ENCODE measurements at places on chromosomes 1 and 21.
A peak's percentile ranks its signal among the peaks of the same experiment; 100 is the strongest.

DNA sequence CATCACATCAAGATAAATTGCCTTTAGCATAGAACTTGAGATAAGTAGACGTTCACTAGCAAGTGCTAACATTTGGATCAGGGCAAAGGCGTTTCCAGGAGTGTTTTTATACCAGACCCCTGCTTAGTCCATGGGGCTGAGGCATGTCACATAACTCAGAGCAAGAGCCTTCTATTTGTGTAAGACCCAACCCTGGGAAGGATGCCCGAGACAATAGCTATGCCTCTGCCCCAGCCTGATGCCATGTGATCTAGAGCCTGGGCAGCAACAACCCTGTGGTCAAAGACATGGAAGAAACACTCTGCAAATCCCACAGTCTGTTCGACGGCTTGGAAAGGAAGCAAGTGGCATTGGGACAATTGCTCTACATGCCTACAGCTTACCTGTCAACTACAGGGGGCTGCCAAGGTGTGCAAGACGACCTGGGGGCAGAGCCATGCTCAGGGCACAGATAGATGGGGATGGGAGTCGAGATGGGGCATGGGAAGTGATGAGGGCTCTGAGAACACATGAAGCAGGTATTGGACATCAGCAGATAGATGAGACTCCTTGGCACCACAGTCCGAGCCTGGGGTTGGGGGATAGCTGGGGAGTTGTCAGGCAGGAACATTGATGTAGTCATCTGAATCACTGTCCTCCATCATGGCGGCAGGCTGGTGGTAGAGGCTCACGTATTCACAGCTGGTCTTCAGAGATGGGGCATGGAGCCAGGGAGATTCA, 7.3 kb downstream of the IL24 start:
- DNase-seq, result no peak

DNA sequence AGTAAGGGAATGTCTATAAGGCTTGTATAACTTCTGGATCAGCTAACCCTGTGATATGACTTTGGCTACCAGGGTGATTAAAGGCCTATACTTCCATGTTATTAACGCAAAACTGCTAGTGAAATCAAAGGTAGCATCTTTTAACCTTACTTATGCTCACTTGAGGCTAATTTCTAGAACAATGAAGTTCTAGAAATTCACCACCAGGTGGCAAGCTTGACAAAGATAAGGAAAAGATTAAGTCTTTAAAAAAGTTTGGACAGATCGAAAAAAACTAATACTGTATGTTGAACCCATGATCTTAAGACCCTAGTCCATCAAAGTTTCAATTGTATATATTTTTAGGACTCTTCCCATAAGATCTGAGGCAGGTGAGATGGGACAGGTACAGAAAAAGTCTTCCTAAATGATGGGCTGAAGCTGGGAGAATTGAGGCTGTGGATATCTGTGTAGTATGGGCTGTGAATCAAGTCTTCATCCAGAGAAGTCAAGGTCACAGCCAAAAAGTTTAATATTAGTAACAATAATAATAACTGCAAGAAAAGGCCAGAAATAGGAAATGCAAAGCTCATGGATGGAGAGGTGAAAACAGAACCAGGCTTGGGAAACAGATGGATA, 18.8 kb downstream of the KYAT3 start:
- DNase-seq, result no peak

GRCh38 chr1:78003882-78004718, 639 bp upstream of the DNAJB4 start:
- no peak for DNase-seq

- DNase-seq, result no peak
Measured at GRCh38 chr1:22296701-22297591, 154.0 kb upstream of the WNT4 start.

DNA sequence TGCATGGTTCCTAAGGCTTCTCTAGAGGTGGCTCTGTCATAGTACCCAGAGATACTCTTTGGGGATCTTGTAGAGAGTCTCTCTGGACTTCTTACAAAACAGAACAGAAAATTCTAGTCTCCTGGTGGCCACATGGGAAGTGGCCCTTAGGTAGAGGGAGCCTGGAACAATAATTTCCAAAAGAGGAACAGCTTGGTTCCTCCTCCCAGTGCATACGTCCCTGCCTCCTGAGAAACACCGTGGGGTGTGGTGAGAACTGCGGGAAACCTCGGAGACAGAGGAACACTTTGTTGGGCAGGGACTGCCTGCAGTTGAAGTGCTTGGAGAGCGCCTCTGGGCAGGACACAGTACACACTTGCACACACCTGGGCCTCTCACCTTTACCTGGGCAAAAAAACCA, 38.8 kb upstream of the EPHA8 start:
- DNase-seq, result no peak

GRCh38 chr1:18128298-18128697, 20.7 kb downstream of the IGSF21 start:
- DNase-seq, result no peak

GRCh38 chr21:35420656-35421055, 371.6 kb upstream of the RUNX1 start:
- no peak for DNase-seq

- DNase-seq, result no peak
Measured at GRCh38 chr1:29500041-29500440, 263.7 kb downstream of the PTPRU start.

DNA sequence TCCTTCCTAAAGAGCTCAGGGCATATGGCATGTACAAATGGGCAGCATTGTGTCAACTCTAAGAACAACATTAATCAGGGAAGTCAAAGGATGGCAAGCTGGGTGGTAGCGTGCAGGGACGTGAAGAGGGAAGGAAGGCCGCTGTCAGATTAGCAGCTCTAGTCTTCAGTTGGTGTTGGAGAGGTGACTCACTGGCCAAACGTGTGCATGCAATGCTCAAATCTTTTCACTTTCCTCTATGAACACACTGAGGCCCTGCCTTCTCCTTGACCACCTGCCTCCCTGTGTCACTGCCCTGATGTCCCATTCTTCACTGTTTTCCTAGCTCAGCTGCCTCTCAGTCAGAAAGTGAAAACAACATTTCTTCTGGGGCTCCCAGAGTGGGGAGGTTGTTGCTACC, 5.9 kb upstream of the PIGR start:
- no peak for DNase-seq

GRCh38 chr1:91578320-91579109, 77.9 kb downstream of the CDC7 start:
- DNase-seq, result no peak

DNA sequence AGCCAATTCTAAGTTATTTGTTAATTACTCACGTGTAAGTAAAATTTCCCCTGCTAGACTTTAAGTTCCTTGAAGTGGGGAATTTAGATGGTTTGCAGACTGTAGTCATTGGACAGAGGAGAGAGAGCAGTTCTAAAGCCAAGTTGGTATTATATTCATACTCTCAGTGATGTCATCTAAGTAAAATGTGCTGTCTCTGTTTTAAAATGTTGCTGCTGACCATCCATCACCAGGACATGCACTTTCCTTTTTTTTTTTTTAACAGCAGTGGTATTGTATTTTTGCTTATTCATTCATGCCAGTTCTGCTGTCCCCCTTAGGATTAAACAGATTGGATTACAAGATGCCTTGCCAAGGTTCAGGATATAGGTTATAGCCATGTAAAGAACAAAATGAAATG, 2.3 kb downstream of the TTLL7 start:
- DNase-seq, result no peak

DNA sequence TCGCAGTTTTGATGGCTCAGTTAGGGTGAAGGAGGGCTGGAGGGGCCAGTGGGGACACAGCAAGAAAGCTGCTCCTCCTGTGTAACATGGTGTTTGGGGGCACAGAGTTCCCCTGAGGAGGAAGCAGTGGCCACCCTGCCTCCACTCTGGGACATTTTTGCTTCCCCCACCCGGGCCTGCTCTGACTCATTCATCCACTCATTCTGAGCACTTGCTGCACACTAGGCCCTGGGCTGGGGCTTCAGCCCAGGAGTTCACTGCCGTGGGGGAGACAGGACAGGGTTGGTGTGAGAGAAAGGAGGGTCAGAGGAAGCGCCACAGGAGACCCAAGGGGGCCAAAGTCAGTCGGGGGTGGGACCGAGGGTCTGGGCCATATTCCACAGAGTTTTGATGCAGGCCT, 41.4 kb upstream of the ACOT11 start:
- no peak for DNase-seq

- DNase-seq, result no peak
Measured at GRCh38 chr1:107862064-107862463, 102.9 kb downstream of the VAV3 start.

GRCh38 chr1:226626577-226626956, 78.0 kb downstream of the STUM start:
- peak; percentile 50 for DNase-seq

- no peak for DNase-seq
Measured at GRCh38 chr1:119482517-119483425, 24.2 kb upstream of the HSD3B1 start.

DNA sequence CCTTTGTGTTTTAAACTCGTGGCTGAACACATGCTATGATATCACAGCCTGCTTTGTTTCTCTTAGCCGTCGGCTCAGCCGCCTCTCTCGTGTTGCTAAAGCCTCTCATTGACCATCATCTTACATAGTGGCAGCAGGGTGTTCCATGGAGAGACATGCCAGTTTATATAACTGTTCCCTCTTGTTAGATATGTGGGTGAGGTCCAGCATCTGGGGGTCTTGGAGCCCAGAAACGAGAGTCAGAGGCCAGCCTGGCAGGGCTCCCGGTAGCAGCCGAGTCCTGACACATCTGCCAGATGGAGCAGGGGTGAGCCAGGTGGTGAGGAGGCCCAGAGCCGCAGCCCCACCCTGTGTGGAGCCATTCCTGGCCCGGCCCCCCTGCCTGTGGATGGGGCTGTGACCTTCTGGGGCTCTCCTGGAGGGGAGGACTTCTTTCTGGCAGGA, 11.9 kb downstream of the PODN start:
- no peak for DNase-seq

DNA sequence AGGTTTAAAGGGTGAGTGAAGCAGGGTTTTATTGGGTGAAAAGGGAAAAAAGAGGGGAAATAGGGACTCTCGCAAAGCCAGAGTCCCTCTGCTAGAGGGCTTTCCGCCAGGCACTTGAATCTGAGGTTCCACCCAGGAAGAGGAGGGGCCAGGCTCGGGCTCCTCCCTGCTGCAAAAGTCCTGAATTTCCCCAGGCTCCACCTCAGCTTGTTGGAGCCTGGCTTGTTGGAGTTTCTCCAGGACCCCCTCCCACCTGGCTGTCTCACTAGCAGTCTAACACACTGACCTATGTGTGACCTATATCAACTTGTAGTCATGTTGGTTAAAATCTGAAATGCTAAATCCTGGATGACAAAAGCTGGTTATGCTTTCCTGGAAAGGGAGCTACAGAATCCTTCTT, 25.5 kb downstream of the GBP2 start:
- DNase-seq, result no peak

DNA sequence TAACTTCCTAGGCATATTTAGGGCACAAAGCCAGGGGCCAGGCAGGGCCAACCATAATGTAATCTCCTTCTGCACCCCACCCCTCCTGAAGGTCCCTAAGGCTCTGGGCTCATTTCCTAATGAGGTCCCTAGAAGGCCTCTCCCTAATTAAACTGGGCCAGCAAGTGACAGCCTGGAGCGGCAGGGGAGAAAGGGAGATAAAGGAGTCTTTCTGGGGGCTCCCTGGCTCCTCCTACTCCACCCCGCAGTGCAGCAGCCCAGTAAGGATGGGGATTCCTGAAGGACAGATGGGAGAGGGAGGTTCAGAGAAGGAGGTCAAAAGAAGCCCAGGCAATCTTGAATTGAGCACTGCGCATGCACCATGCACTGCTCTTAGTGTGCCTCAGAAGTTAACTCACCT, 12.8 kb downstream of the LRP8 start:
- no peak for DNase-seq

- no peak for DNase-seq
Measured at GRCh38 chr1:227459977-227460376, 103.4 kb upstream of the ZNF678 start.

GRCh38 chr1:112904071-112904830, 51.7 kb downstream of the SLC16A1 start:
- DNase-seq, result no peak

DNA sequence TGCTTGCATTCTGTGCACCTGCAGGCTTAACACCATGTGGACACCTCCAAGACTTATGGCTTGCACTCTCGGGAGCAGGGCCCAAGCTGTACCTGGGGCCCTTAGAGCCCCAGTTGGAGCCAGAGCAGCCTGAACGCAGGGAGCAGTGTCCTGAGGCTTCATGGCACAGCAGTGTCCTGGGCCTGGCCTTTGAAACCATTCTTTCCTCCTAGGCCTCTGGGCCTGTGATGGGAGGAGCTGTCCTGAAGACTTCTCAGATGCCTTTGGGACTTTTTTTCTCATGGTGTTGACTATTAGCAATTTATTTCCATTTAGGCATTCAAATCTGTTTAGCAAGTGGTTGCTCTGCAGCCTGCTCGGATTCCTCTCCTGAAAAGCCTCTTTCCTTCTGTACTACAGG, 11.0 kb downstream of the RPTN start:
- no peak for DNase-seq

- no peak for DNase-seq
Measured at GRCh38 chr1:22443332-22443731, 8.3 kb upstream of the ZBTB40 start.

DNA sequence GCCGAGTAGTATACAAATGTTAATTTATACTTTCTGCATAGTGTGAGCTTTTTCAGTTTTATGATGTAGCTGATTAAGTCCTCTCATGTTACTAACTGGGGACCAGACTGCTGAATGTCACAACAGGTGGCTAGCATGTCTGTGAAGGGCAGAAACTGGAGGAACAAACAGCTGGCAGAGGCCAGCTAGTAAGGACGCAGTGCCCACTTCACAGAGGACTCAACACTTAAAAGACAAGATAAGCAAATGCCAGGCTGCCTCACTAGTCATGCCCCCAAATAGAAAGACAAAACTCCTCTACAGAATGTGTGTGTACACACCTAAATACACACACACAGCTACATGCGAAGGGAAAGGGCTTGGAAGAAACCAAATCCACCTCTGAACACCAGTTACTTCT, 73.8 kb upstream of the ZNF678 start:
- no peak for DNase-seq

DNA sequence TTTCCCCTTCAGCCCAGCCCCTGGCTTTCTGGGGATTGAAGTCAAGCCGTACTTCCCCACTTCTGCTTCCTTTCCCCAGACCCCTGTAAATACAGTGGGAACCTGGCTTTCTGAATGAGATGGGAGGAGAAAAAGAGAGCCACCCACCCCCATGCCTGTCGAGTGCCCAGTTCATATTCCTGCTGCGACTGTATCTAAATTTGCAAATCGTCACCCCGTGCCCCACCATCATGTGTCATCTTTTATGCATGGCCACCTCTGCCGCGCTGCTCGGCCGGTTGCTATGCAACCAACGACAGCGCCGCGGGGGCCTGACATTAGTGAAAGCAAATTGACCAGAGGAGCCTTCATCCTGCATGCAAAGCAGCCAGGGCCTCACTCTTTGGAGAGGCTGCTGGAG, 143.0 kb downstream of the ELAVL4 start:
- no peak for DNase-seq

Measured in stimulated activated CD8-positive, alpha-beta memory T cell treated with anti-CD3 and anti-CD28 coated beads, Interleukin-2, amount 100 ng/mL, for 1 hour (primary cell).